ENCODE measurements at places on chromosomes 13 and 19.

DNA sequence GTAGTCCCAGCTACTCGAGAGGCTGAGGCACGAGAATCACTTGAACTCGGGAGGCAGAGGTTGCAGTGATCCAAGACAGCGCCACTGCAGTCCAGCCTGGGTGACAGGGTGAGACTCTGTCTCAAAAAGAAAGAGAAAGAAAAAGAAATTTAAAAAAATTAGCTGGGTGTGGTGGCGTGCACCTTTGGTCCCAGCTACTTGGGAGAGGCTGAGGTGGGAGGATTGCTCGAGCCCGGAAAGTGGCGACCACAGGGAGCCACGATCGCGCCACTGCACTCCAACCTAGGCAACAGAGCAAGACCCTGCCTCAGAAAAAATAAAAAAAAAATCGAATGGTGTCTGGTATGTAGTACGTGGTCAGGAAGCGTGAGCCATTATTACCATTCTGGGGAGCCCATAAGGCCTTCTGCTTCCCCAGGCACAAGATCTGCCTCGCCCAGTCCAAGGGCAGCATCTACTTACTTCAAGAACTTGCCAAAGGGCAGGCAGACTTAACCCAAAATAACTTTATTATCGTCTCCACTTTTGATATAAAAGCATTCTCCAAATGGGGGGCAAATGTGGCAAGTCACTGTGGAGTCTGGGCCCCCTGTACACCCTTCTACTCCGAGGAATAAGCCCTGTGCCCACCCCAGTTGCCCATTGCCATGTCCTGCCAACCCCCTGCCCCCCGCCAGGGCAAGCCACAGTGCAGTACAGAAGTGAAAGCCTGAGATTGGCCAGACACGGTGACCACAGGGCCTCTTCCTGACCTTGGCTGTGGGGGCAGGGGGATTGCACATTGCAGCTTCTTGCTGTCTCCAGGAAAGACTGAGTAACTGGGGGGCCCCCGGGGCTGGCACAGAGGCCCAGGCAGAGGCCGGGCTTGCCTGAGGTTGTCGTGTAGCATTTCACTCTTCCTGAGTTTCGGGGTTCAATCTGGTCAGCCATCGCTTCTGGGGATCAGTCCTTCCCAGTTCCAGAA is 12.6 kb downstream of the CCL25 start:
- no peak for DNase-seq

DNA sequence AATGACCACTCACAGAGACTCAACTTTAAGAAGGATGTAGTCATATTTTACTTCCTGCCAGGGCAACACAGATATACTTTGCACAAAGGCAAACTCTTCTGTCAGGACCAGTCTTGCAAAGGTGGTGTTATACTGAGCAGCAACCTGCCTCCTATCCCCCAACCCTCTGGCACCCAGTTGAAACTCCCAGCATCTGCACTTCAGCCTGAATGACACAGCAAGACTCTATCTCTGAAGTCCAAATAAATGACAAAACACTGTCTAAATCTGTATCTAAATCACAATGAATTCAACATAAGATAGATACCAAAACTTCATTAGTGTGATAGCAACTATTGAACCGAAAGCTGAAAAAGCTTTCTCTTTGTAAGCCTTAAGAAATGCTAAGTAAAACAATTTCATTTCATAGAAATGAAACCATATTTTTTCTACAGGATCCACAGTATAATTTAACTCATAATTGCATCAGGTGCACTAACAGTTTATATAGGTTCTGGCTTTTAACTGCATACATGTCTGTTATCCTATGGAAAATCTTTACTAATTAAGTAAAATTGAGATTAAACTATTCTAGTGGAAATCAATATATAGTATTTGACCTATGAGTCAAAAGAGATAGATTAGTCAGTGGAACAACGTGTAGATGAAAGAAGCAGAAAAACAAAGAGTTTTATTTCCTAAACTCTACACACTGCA is 163.7 kb downstream of the TBC1D4 start:
- DNase-seq = no peak

- no peak for DNase-seq
Measured at GRCh38 chr19:8161135-8161646, 11.8 kb upstream of the FBN3 start.

- no peak for DNase-seq
Measured at GRCh38 chr13:79222427-79223205, 183.4 kb downstream of the RBM26 start.

DNA sequence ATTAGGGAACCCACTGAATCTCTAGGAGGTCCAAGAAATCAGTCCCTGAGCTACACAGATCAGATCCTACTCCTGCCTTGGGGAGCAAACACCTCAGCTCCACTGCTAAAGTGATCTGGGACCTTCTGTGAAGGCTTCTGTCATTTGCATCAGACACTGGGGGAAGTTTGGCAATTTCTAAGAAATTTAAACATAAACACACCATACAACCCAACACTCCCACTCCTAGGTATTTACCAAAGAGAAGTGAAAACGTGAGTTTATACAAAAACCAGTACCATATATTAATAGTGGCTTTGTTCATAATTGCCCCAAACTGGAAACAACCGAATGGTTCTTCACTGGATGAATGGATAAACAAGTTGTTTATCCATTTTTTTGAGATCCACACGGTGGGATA is 7.3 kb upstream of the TYROBP start:
- no peak for DNase-seq

- DNase-seq = no peak
Measured at GRCh38 chr13:94232161-94232950, 247.1 kb downstream of the DCT start.

All from NCI-H1105 (cell line).